KBM-7 (cell line): ENCODE measurements at places on chromosomes 3 and 15.

- no peak for DNase-seq
Measured at GRCh38 chr15:29472901-29473445, 203.4 kb upstream of the NSMCE3 start.

GRCh38 chr15:85831415-85832113, 36.8 kb upstream of the KLHL25 start:
- DNase-seq: peak; percentile 68

DNA sequence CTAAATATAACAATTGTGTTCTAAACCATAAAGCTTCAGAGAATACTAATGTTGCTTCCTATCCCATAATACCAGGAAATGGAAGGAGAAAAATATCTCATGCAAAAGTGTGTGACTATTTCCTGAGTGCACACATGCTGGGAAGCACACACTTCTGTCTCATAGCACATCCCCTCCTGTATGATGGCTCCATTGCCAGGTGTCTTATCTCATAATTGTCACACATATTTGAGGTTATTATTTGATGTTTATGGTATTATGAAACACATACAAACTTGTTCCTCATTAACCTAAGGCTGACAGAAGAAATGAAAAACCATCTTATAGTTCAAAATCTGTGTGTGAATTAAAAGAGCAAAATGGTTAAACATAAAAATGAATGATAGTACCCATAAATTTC, 65.4 kb downstream of the SERP1 start:
- DNase-seq: no peak

DNA sequence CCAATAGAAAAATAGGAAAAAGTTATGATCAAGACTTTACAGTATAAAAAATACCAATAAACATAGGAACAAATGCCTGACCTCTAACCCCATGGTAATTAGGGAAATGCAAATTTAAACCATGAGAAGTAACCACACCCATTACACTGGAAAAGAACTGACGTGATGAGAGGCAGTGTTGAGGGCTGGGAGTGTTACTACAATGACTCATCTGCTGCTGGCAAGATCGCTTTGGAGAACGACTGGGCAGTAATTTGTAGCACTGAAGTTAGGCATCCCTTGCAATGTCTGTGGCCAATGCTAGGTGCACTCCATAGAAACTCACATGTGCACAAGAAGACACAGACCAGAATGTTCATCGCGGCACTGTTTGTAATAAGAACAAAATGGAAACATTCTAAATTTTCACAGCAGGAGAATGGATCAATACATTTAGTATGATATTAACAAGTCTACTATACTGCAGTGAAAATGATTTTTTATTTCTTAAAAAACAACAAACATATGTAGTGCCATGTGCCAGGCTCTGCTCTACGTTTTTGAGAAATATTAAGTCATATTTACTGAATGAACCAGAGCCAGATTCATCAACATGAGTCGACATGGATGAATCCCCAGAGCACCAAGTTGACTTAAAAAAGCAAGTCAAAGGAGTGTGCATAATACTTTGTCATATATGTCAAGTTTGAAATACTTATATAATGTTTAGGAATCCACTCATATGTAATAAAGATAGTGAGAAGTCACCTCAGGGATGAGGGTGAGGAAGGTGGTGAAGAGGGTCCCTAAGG, 37.6 kb upstream of the EPHB3 start:
- peak; percentile 62 for DNase-seq

DNA sequence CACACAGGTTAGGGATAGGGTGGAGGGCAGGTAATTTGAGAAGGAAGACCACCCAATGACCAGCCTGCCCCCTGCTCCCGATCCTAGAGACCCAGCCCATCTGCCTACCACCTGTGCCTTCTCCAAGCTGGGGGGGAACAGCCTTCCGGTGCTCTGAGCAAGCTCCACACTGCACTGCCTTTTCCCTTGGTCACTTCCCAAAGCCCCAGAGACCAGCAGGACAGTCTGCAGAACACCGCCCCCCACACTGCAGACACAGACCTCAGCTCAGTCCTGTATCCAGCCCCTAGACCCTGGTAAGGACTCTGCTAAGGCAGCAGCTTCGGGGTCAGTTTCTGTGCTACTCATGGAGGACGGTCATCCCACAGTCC, 156.9 kb downstream of the MEGF11 start:
- DNase-seq: no peak

- DNase-seq: no peak
Measured at GRCh38 chr3:100760377-100760776, 51.1 kb downstream of the TFG start.

GRCh38 chr3:31488475-31489017, 44.2 kb upstream of the STT3B start:
- no peak for DNase-seq

GRCh38 chr15:55267401-55268175, 22.0 kb downstream of the RAB27A start:
- DNase-seq: peak; percentile 64

- no peak for DNase-seq
Measured at GRCh38 chr3:194475978-194476377, 10.8 kb downstream of the ATP13A3 start.

DNA sequence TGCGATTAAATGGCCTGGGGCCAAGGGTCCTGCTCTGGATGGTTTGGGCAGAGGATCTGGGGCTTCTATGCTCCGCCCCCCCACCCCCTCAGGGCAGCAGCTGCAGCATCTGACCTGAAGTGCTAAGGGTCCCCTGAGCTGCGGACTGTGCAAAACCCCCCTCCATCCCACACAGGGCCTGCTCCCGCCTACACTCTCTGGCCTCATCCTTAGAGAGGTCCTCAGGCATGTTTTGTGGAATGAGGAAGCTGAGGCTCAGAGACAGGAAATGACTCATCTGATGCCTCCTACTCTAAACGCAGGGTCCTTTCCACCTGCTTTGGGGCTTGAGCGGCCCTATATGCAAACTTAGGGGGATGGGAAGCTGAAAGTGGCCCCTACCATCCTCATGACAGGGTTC, 59.5 kb upstream of the CTSH start:
- DNase-seq: peak; percentile 98

GRCh38 chr3:127865941-127866340, 43.6 kb upstream of the MGLL start:
- no peak for DNase-seq

- DNase-seq: no peak
Measured at GRCh38 chr3:148205977-148206376, 491.7 kb upstream of the AGTR1 start.

GRCh38 chr15:98823616-98824015, 175.3 kb downstream of the IGF1R start:
- DNase-seq: no peak

DNA sequence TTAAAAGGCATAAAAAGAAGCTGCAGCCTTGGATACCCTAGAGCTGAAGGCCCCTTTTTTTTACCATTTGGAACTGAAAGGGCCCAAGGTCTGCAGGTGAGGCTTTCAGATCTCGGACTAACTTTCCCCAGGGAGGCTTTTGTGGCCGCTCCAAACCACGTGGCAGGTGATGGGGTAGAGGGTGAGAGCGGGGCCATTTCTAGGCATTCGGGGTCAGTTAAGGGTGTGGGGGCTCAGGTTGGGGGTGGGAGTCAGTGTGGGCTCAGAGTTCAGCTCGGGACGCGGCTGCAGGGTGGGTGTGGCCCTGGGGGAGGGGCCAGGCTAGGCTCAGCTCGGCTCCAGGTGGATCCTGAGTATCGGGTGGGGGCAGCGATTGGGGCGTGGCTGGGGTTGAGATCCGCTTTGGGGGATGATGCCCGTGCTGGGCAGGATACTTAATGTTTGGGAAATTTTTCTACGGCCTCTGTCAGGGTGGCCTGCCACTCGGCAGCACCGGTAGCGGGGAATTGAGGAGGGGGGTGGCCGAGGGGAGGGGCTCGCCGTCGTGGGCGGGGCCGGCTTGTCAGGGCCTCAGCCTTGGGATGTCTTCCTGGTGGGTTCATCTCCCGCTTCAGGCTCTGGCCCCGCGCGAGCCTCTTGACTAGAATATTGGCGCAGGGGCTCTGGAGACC, 2.5 kb downstream of the KLF13 start:
- no peak for DNase-seq

GRCh38 chr3:170869645-170870593, at the start of gene RPL22L1:
TSS of gene RPL22L1 (minus strand) at chr3:170870195. CDS start at chr3:170870167, 28 bp downstream.
- DNase-seq: peak; percentile 97

DNA sequence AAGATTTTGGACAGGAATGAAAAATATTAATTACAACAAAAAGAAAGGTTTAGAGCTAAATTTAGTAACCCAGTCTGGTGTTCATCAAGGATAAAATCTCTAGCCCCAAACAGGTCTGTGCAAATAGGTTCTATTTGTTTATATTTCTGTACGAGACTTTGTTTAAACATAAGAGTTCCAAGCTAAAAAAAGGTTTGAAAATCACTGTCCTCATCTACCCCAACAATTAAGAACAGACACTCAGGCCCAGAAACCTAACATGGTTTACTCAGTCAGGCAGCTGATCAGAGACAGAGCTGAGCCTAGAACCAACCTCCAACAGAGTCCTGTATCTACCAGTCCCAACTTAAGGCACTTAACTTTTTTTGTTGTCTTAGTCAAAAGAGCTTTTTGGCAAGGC, 49.3 kb downstream of the SNX4 start:
- DNase-seq: no peak

DNA sequence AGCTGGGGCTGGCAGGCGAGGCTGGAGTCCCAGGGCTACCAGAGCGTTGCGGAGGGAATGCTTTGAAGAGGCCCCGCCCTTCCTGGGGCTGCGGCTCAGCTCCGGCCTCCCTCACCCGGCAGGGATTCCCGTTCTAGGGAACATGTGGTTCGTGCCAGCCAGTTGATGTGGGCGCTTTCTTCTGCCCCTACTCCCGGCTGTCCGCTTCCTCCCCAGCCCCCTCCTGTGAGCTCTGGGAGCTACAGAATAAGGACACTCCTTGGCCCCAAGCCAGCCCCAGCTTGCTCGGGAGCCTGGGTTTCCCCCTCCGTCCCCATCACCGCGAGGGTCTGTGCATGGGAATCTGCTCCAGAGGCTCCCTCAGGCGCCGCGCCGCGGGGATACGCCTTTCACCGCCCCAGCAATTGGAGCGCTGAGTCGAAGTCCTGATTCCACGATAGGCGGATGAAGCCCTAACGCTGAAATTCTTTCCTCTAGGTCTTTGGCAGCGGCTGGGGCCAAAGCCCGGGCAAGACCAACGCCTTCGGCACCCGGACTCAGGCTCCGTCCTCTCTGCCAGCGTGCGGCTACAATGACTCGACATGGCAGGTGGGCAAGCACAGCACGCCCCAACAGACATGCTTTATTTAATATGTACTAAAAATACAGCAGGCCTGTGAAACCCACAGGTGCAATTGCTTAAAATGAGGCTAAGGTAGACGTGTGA, 69.5 kb downstream of the KLF15 start:
- DNase-seq: no peak

- DNase-seq: no peak
Measured at GRCh38 chr3:95351158-95351557, 1288.3 kb downstream of the NSUN3 start.
